Activated T-helper 2 cell treated with anti-CD3 and anti-CD28 coated beads, Interferon-gamma antibody, Interleukin-2, Interleukin-4, amounts not matched to agents 10 μg/mL and 5 μg/mL and 100 μg/mL, durations not matched to agents 14 hours and 24 hours and 36 hours (primary cell): ENCODE measurements at places on chromosomes 1 and 21.

- DNase-seq: no peak
These were observed 8.8 kb upstream of the CLCA4 start for GRCh38 chr1:86537928-86538695.

DNA sequence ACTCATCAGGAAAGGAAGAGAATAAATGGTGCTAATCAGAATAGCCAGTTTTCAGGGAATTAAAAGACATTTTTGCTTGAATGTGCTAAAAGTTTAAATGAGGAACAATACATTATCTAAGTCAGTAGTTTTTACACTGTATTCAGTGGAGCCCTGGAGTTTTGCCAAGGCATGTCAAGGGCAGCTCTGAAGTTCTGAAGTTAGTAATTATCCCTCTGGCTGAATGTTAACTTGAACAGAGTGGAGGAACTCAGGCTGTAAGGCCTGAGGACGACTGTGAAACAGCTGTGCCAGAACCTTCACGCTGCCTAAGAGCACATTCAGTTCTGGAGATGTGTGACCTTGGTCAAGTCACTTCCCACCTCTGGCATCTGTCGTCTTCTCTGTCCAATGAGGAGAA is 68.1 kb downstream of the EDEM3 start:
- DNase-seq: no peak

DNA sequence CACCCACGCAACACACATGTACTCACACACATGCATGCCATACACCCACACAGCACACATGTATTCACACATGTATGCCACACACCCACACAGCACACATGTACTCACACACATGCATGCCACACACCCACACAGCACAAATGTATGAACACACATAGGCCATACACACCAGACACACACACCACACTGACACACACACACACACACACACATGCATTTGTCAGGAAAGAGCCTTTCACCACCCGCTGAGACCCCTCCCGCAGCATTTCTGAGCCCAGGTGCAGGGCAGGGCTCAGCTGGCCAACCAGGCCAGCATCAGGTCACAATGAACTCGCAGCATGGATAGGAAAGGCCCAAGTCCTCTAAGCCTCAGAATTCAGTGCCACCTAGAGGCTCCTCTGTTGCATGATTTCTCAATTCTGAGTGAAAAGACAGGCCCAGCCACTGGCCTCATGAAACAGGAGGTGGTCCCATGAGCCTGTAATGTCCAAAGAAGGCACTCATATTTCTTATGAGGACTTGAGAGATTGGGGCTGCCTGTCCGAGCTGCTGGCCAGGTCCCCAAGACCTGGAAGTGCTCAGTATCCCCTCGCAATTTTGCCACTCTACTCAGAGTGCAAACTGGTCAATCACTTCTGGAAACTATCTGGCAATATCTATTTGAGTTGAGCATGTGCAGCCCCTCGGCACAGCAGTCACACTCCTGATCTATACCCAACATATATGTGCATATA is 57.3 kb downstream of the PSMG1 start:
- DNase-seq: no peak

DNA sequence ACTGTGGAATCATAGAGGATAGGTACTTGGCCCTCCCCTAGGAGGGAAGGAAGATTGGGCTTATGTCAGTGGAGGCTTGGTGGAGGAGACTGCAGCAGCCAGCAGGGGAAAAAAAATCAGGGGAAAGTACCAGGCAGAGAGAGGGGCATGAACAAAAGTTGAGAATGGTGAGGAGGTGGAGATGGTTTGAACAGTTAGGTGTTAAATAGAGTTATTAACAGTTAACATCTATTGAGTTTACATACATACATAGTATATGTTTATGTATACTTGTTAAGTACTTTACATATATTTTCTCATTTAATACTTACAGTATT is 136.5 kb upstream of the HNRNPU start:
- no peak for DNase-seq

DNA sequence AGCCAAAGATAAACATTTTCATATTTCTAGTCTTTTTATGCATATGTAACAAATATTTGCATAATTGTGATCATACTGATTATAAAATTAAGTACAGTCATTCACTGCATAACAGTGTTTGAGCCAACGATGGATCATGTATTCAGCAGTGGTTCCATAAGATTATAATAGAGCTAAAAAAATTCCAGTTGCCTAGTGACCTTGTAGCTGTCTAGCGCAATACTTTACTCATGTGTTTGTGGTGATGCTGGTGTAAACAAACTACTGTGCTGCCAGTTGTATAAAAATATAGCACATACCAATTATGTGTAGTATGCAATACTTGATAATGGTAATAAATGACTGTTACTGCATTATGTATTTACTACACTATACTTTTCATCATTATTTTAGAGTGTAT is 2.1 kb upstream of the S100A10 start:
- DNase-seq: no peak

- no peak for DNase-seq
These were observed 49.4 kb downstream of the NFIA start for GRCh38 chr1:61131716-61132115.

DNA sequence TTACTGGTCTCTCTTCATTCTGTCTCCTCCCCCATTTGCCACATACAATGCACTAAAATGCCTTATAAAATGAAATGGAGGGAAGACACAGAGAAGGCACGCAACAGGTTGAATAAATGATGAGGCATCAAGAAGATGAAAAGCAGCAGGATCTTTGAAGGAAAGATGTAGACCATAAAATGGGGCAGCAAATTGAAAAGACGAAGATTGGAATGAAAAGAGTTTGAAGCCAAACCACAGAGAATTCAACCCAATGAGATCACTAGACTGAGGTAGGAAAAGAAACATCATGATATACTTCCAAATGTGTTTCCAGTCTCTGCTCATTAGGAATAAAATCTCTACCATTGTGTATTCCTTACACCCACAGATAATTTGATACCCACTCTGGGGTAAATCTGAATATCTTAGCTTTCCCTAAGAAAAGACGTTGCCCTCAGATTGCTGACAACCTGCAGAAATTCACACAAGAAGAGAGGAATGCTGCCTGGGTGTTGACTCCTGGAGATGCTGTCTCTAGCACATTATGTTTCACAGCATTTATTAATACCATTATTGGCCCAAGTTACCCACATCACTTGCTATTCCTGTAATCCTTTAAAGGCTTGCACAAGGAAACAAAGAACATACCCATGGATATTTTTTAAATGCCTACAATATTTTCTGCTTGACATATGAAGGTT is 230.9 kb downstream of the LTN1 start:
- DNase-seq: no peak

- no peak for DNase-seq
These were observed 28.4 kb upstream of the SARS1 start for GRCh38 chr1:109185357-109185756.

DNA sequence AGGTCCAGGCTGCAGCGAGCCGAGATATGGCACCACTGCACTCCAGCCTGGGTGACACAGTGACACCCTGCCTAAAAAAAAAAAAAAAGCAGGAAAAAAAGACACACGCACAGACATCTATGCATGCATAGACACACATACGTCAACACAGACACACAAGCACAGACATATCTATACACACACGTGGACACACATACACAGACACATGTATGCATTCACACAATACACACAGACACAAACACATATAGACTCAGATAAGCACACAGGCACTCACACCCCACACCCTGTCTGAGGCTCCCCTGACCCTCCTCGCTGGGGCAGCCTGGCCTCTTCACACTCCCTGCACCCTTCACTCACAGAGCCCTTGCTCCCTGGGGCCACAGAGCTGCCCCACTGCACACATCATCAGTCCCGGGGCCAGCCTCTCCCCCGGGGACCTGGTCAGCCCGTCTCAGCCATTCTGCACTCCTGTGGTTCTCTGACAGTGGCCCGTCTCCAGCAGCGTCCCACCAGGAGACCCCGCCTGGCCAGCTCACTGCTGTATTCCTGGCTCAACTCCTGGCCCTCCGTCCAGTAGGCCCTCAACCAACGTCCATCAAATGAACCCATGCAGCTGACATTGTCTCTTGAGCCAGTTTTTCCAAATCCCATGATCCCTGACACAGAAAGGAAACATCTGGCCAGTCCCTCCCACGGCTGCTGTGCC is 4.6 kb upstream of the PRKCZ start:
- no peak for DNase-seq

- no peak for DNase-seq
These were observed 20.8 kb upstream of the COG2 start for GRCh38 chr1:230621324-230622030.

GRCh38 chr1:163196449-163196787 is 6.3 kb downstream of the RGS5 start:
- DNase-seq: no peak

GRCh38 chr1:224704107-224704735 is 88.1 kb downstream of the CNIH3 start:
- no peak for DNase-seq

DNA sequence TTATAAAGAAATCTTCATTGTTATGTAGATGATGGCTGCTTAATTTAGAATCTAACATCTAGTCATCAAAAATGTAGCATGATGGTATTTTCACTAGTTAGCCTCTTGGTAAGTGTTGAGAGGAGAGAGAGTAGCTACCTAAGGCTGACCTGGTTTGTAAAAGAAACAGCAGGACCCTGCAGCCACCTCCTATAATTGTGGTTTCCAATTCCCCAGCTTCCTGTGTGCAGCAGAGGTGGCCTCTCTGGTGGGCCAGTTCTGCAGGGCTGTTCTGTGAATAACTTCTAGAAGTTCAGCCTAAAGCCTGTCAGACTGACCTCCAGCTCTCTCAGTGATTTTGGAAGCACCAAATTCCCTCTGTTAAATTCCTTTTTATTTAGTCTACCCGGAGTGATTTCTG is 246.4 kb upstream of the LRRC7 start:
- no peak for DNase-seq

- no peak for DNase-seq
These were observed 45.5 kb upstream of the CXADR start for GRCh38 chr21:17467392-17467791.
